ENCODE measurements at places on chromosomes 16 and 17.

GRCh38 chr16:8733849-8734540, 59.6 kb downstream of the ABAT start:
- DNase-seq: no peak

DNA sequence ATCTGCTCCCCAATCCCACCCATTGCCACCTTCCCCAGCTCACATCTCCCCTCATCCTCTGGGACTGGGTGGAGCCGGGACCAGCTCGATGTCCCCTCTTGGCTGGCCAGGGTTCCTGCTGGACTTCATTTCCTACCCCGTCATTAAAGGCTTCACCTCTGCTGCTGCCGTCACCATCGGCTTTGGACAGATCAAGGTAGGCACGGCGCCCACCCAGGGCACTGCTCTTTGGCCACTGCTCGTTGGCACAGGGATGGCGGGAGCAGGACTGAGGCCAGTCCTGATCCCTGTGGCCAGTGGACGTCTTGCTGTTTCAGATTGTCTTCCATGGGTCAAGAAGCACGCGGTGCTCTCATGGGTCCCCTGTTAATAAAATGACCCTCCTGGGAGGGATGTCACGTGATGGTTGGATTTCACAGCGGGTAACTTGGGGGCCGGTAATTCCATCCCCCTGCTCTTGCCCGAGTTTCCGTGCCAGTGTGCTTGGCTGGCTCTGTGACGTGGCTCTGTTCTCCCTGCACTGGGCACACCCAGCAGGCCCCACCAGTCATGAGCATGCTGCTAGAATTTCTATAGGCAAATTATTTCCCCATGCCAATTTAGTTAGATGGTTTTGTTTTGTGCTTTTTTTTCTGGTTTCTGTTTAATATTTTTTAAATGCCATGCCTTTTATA, 3.1 kb downstream of the SLC26A11 start:
- DNase-seq: no peak

DNA sequence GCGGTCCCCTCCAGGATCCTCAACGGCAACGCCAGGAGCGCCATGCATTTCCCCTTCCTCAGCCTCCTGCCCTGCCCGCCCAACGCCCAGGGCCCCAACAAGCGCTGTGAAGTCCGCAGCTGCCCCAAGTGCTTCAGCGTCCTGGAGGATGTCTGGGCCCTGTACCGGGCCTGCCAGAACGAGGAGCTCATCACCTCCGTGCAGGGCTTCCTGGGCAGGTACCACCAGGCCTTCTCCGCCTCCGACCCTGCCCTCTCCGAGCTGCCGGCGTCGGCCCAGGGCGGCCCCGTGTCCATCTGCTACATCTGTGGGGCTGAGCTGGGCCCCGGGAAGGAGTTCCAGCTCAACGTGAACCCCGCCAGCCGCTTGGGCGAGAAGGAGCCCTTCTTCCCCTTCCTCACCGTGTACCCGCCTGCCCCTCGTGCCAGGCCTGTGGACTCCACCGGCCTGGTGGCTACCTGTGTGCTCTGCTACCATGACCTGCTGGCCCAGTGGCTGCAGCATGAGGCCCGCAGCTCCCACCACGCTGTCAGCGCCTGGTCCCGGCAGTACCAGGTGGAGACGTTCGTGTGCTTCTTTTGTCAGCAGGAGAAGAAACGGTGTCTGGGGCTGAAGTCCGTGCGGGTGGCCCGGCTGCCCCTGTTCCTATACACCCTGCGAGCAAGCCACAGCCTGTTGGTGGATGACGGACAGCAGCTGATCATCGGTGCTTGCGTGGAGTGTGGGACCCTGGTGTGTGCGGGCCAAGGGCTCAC, 58.9 kb upstream of the CIBAR2 start:
- no peak for DNase-seq

DNA sequence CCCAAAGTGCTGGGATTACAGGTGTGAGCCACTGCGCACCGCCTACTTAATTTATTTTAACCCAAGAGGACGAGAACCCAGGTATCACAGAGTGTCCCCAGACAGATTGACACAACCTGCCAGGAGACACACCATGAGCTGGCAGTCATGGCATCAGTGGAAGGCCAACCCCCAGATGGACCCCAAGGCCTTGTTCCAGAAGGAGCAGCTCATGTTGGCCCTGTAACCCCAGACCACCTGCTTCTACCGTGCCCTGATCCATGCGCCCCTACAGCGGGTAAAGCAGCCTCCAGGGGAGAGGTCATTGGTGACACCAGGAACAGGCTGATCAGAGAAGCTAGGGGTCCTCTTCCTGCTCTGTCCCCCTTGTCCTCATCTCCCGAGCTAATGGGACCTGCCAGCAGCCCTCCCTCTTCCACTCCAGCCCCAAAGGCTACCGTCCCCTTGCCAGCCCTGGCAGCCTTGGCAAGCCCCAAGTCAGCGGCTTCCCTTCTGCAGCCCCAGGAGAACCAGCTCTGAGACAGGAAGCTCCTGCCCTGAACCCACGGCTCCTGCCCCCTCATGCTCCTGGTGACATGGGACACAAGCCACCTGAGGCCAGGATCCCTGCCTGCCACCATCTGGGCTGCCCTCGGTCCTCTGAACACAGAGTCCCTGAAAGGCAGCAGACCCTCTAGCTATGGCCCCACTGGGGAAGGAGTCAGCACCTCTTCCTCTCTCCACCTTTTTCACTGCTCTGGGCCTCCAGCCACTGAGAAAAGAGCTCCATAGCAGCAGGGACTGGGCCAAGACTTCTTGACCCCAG, 6.3 kb downstream of the SULT1A1 start:
- no peak for DNase-seq

- no peak for DNase-seq
Observed at GRCh38 chr17:48678141-48678971, 44.0 kb downstream of the PRAC1 start.

- DNase-seq: no peak
Observed at GRCh38 chr17:48787828-48788227, 29.2 kb downstream of the TTLL6 start.

DNA sequence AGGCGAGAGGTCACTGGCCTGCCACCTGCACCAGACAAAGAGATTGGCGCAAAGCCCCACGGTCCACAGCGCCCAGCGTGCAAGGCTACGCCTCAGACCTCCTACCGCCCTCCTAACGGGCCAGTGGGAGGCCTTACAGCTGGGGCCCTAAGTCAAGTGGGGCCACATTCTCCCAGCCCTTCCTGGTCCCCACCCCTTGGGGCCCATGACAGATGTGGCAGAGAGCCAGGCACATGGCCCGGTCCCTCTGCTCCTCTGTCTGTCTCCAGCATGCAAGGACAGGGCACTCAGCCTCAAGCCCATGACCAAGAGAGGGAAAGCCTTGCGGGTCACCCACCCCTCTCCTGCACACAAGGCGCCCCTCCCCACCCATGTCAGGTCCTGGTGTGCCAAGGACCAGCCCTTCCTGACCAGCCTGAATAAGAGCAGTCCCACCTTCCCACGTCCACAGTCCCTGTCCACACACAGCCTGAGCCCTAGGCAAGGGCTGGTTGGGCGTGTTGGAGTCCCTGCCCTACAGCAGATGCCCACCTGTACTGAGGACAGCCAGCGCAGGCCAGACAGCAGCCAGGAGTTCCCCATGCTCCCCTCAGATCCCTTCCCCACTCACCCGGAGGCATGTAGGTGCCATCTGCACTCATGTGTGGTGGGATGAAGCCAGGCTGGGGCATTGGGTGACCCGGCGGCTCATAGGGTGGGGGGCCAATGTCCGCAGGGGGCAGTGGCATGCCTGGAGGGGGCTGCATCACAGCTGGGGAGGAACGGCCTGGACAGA, 25.3 kb downstream of the CDIP1 start:
- DNase-seq: no peak
